ENCODE measurements at places on chromosomes 6 and 20.

DNA sequence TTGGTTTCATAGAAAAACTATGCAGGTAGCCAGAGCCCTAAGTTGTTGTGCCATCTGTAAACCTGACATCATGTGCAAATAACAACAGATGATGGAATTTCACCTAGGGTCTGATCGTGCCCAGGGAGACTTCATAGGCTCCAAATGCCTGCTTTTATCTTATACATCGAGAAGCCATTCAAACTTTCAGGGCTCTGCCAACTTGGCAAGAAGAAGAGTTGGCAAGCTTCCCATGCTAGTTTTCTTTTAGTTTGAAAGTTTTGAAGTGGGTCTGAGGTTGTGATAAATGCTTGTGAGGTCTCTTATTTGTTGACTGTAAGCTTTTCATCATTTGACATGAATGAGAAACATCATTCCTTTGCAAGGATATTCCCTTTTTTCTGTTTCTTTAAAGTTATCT, 175.4 kb upstream of the FLRT3 start:
- DNase-seq = no peak

DNA sequence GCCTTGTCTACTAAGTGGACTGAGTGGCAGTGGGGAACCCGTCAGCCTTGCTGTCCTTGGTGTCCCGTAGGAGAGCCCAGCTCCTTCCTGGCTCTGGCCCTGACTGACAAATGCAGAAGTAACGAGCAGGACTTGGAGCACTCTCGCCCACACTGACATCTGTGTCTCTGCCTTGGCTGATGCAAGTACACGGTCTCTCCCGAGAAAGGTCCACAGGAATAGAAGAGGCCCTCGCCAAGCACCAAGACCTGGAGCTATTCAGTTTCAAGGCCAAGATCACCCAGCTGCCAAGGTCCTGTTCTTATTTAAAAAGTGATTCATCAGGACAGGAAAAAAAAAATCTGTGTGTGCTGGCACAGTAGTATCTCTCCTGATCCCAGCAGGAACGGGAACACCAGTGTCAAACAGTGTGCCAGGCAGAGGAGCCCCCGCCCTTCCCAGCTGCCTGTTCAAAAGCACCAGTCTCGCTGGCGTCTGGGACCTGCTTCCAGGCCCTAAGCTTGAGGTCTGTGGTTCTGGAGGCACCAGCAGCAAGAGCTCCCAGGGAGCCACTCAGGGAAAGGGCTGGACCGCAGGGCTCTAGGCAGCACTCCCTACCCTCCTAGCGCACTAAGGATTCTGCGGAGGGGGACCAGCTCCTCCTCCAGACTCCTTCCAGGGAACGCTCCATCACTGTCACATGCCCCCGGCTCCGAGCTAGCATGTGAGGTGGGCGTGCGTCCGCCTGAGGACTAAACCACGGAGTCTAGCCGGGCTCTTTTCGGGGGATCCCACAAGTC, 376.9 kb downstream of the RNGTT start:
- peak; percentile 44 for DNase-seq

GRCh38 chr6:25173951-25174474, 105.2 kb upstream of the CARMIL1 start:
- DNase-seq = peak; percentile 71

DNA sequence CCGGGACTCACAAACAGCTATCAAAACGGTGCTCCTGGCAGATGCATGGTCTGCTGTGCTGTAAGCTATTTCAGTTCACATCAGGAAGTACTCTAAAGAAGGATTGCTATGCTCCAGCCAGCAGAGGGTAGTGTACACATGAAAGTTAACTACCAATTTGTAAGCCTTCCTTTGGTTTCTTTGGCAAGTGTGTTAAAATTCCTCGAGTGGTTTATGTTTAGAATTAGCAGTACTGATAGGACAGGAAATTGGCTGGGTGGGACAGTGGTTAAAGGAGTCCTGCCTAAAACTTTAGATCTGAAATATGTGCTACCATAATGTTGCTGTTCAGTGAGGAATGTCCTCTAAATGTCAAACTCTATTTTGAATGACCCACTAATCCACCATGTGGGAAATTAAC, 47.4 kb downstream of the TRMT11 start:
- DNase-seq = peak; percentile 85

DNA sequence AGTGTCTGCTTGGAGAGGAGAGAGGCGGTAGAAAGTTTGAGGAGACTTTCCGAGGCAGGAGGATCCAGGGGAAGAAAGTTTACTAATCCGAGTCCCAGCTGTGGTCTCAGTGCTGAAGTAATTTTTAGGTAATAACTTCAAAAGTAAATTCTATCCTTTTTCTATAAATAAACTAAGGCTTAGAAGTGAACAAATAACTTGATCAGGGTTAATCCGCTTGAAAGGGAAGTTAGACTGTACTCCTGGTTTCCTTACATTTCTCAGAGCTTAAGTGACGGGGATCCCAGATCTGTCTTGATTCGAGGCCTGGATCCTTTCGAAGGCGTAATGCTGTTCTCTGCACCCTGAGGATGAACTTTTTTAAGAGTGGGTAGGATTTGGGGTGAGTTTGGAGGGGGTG, 2.6 kb downstream of the STK35 start:
- DNase-seq = no peak

DNA sequence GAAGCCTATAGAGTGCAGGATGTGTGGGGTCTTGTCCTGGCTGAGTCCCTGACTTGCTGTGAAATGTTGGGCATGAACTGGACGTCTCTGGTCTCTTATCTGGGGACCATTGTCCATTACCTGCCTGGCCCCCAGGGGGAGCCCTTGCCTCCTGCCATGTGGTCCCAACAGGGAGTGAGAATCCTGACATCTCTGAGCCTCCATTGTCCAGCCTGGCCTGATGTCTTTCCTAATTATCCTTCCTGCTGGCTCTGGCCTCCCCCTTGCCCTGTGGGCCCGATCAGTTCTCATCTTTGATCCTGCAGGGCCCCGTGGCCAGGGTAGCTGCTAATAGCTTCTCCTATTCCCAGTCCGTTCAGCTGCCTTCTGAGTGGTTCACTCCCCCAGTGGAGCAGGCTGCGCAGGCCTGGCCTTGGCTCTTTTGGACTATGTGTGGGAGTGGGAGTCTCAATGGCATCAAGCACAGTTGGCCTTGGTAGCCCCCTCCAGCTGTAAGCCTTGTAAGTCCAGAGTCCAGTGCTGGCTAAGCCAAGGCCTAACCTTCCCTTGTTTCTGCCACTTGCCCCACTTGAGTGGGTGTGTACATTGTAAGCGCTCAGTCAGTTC, 77.9 kb upstream of the RALY start:
- no peak for DNase-seq

DNA sequence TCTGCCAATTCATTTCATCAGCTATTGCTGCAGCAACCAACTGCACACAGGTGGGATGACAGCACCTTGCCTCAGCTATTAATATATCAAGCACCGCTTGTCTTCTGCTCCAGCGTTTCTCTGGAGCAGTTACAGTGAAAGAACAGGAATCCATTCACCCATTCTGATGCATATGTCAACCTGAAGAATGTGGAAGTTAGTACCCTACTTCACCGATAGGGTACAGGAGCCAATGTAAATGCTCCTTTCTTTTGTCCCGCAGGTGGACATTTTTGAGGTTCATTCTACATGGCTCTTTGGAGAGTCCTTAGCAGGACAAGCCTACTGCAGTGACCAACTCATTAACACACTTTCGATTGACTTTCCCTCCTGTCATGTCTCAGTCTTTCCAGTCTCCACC, 139.9 kb upstream of the PRND start:
- DNase-seq = no peak

GRCh38 chr6:107830060-107830459, 5.9 kb upstream of the SCML4 start:
- peak; percentile 20 for DNase-seq

DNA sequence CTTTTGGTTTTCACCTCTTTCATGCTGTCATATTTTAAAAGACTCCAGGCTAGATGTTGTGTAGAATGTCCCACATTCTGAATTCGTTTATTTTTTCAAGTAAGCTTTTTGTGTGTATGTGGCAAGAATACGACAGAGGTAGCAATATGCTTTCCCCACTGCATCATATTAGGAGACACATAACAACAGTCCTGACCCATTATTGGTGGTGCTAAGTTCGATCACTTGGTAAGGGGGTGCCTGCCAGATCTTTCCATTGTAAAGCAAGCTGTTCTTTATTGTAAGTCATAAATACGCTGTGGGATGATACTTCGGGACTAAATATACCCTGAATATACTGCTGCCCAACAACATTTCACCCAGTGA, 588 bp upstream of the NCOA3 start:
- no peak for DNase-seq

DNA sequence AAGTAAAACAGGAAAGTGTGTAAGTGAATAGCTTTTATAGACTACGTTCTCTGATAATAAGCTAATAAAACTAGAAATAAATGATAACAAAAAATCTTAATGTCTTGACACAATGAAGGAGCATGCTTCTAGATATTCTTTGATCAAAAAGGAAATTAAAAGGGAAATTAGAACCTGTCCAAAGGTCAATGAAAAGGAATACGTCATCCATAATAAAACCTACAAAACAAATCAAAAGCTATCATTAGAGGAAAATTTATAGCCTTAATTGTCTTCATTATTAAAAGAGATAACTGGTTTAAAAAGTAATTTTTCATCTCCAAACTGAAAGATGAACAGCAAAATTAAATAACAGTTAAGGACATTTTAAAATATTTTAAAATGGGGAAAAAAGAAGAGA, 196.3 kb upstream of the BTBD3 start:
- no peak for DNase-seq

DNA sequence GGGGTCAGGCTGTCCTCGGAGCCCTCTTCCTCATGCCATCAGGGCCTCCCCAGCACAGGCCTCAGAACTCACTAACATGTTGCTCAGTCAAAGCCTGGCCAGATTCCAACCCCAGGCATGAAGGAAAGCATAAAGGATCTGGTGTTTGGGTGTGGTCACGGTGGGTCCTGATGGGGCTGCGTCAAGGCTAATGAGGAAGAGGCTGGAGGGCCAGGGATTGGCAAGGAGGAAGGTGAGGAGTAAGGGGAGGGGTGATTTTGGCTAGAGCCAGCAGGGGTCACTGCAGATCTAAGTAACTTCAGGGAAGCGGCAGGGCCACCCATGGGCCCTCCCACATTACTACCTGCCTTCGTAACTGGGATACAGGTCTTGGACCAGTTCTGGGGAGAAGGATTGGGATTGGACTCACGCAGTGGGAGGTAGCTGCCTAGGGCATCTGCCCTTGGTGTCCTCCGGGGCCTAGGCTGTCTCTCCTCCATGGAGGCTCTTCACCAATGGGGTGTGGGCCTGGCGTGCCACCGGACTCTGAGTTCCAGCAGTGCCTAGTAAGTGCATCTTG, 36.2 kb upstream of the MRPS18A start:
- peak; percentile 59 for DNase-seq

Measured in muscle of leg (tissue), 16 donors.